ENCODE measurements at places on chromosomes 11 and 22. TPM values are rescaled to one million over a fixed set of nuclear protein-coding genes. Genes with fewer than 3 reads are reported as not detected.

MB gene
- total RNA-seq: 13.1 TPM

OR56B1 gene
- 0.44 TPM for total RNA-seq

SEPTIN5 gene
- total RNA-seq: 5.4 TPM

TMEM45B gene
- not detected for total RNA-seq

DNA sequence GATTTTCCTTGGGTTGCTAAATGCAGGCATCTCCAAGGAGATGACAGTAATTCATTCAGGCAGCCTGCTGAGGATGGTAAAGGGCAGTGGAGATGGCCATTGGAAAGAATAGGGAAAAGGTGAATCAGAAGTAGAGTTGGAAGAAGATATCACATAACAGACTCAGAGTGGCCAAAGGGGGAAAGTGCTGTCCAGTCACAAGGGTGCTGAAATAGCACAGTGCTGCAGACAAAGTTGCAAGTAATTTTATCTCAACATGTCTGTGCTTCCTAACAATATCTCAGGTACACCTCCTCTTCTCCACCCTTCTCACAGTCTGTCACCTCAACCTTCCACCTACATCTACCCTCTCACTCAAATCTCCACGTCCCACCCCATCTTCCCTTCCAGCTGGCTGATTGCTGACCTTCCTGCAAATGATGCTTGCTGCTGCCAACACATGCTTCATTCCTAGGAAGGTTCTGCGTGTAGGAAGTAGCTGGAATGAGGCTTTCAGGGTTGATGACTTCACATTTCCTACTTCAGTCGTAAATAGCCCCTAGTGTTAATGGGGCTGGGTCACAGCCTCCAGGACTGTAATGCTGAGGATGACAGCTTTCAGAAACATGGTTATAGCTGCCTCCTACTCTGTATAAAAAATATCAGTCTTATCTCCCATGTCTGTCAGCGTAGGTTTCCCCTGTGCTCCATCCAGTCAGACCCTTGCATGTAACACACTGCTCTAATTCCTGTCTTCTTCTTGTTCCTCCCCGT, 123.9 kb downstream of the CTNND1 start:
- H3K27me3 ChIP-seq: no peaks in the 10 kb centered on the region
- no peaks in the 10 kb centered on the region for H3K36me3 ChIP-seq
- no peak overlapping the region for H3K4me3 ChIP-seq
- no peak overlapping the region for H3K27ac ChIP-seq
- no peak for DNase-seq

- no peaks in the 10 kb centered on the region for H3K4me1 ChIP-seq
- no peak for DNase-seq
- H3K27me3 ChIP-seq: no peaks in the 10 kb centered on the region
- H3K36me3 ChIP-seq: no peaks in the 10 kb centered on the region
These were observed 30.9 kb downstream of the KCNC1 start for GRCh38 chr11:17765356-17766072.

DNA sequence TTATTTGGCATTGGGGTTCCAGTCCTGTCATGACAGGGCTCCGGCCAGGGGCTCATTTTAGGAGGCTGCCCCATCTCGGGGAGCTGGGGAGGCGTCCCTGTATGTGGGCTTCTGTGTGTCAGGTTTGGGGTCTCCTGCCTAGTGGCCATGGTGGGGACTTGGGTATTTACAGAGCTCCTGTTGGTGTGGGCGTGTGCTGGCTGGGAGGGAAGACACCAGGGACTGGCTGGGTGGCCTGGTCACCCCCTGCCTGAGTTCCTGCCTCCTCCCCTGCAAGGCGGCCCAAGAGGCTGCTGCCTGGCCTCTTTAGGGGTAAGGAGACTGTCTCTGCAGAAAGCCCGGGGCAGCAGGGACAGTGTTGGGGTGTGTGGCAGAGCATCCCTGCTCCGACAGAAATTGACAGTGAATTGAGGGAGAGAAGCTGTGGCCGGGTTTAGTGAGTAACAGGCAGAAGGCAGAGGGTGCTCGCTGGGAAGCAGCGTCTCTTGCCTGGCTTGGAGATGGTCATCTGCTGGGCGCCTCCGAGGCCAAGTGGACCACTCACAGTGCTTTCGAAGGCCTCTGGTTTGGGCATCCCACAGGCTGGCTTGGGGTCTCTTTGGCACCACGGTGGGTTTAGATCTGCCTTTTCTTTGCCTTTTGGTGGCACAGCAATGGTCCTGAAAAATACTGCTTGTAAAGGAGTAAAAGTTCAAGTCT, 40.3 kb upstream of the GRAMD4 start:
- H3K27me3 ChIP-seq: no peaks in the 10 kb centered on the region
- H3K36me3 ChIP-seq: no peaks in the 10 kb centered on the region
- H3K27ac ChIP-seq: no peak overlapping the region
- H3K4me3 ChIP-seq: no peak overlapping the region

DNA sequence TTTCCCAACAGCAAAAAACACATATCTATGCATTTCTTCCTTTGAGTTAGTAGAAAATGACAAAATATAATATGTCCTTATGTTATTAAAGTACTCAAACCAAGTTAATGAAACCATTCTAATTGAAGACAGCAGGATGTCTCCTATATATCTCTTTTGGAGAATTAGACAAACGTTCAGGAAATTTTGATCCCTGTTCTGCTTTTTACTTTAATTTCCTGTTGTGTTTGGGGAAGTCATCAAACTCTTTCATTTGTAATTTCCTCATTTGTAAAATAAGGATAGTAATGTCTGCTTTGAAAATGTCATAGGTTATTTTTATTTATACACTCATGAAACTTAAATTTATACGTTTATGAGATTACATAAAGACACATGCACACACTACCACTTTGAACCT, 281.8 kb upstream of the ANO5 start:
- no peaks in the 10 kb centered on the region for H3K4me1 ChIP-seq
- no peaks in the 10 kb centered on the region for H3K27me3 ChIP-seq
- H3K4me3 ChIP-seq: no peak overlapping the region
- H3K27ac ChIP-seq: no peak overlapping the region

DNA sequence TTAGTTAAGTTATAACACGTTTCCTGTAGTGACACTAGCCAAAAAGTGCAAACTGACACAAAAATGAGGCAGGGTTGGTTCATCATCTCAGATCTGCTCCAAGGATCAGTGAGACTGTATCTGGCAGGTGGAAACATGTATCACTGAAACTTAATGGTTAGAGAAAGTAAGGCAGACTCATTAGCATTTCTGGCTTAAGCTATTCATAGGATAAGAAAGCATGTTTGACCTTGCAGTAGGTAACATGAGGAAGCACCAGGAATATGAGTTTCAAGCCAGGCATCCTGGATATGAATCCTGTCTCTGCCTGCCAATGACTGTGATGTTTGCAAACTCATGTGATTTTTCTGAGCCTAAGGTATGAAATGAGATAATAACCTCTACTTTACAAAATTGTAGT, 732.1 kb downstream of the NELL1 start:
- H3K4me1 ChIP-seq: no peaks in the 10 kb centered on the region
- DNase-seq: no peak
- H3K4me3 ChIP-seq: no peak overlapping the region
- H3K27ac ChIP-seq: no peak overlapping the region
- H3K36me3 ChIP-seq: no peaks in the 10 kb centered on the region

- no peak overlapping the region for H3K4me3 ChIP-seq
- H3K4me1 ChIP-seq: no peaks in the 10 kb centered on the region
- H3K36me3 ChIP-seq: no peaks in the 10 kb centered on the region
- no peak overlapping the region for H3K27ac ChIP-seq
- H3K27me3 ChIP-seq: no peaks in the 10 kb centered on the region
These were observed 17.6 kb upstream of the LIN7C start for GRCh38 chr11:27524155-27524554.

GRCh38 chr11:103618528-103618927, 417.9 kb upstream of the DDI1 start:
- no peak for DNase-seq
- H3K27ac ChIP-seq: no peak overlapping the region
- H3K4me1 ChIP-seq: no peaks in the 10 kb centered on the region
- H3K4me3 ChIP-seq: no peak overlapping the region
- no peaks in the 10 kb centered on the region for H3K36me3 ChIP-seq
- no peaks in the 10 kb centered on the region for H3K27me3 ChIP-seq

DNA sequence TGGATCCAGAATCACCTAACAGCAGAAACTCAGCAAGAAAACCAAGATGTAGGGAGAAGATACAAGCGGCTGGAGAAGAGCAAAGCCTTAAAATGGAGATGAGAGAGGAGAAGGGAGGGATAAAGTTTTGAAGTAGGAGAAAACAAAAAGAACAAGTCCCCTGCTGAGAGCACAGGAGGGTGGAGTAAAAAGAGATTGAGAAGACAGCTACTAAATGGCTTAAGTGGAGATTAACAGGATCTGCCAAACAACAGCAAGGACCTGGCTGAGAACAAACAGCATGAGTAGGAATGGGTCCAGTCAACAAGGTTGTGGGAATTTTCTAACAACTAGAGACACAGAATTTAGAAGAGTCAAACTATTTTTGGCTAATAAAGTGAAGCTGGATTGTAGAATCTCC, 18.1 kb downstream of the BTG4 start:
- no peak overlapping the region for H3K4me3 ChIP-seq
- no peak for DNase-seq
- H3K4me1 ChIP-seq: no peaks in the 10 kb centered on the region
- H3K36me3 ChIP-seq: no peaks in the 10 kb centered on the region
- H3K27ac ChIP-seq: no peak overlapping the region
- H3K27me3 ChIP-seq: no peaks in the 10 kb centered on the region

GRCh38 chr11:106321601-106322000, 244.1 kb downstream of the AASDHPPT start:
- H3K27ac ChIP-seq: no peak overlapping the region
- no peaks in the 10 kb centered on the region for H3K27me3 ChIP-seq
- no peak overlapping the region for H3K4me3 ChIP-seq
- no peaks in the 10 kb centered on the region for H3K36me3 ChIP-seq
- no peaks in the 10 kb centered on the region for H3K4me1 ChIP-seq
- no peak for DNase-seq

- H3K27me3 ChIP-seq: no peaks in the 10 kb centered on the region
- H3K4me3 ChIP-seq: peak overlapping the region; percentile 25
- no peaks in the 10 kb centered on the region for H3K36me3 ChIP-seq
- peaks cover 28% of the 10 kb centered on the region for H3K4me1 ChIP-seq
- H3K27ac ChIP-seq: peak overlapping the region; percentile 75
- no peak for DNase-seq
These were observed 8.7 kb downstream of the EHD1 start for GRCh38 chr11:64869571-64870175.

DNA sequence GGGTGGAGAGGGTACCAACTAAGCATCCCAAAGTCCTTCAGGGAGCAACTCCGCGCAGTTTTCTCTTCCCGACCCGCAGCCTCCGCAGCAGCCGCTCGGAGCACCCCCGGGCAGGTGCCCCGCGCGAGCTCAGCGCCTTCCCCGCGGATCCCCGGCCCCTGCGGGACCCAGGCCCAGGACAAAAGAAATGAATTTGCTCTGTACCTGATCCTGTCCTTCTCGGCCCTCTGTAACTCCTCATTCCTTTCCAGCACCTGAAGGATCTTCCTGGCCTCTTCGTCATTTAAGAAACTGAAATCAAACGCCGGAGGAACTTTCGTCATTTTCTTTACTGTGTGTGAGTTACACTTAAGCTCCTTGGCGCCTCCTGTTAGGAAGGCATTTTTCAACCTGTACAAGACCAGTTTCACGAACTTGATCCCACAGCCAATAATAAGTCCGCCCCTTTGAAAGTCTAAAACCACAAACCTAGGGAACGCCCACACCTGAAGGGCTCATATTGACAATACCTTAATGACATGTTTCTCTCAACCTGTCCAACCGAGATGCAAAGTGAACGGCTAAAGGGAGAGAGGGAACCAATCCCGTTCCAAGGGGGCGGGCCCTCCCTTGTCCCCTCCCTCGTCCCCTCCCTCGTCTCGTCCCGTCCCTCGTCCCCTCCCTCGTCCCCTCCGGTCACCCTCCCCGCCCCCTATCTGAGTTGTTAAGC, at the start of gene EXPH5:
EXPH5 (minus strand) TSS at position 555 of the 709 bp plus-strand sequence; CDS start at position 323, 232 bp downstream.
- H3K36me3 ChIP-seq: no peaks in the 10 kb centered on the region
- H3K27me3 ChIP-seq: no peaks in the 10 kb centered on the region
- H3K4me3 ChIP-seq: peak within 1 kb of the TSS; percentile 64
- DNase-seq: peak; percentile 97
- H3K27ac ChIP-seq: peak within 1 kb of the TSS; percentile 95
- no peaks in the 10 kb centered on the region for H3K4me1 ChIP-seq

GRCh38 chr11:124746621-124747243, 5.3 kb downstream of the VSIG2 start:
- no peaks in the 10 kb centered on the region for H3K4me1 ChIP-seq
- H3K36me3 ChIP-seq: no peaks in the 10 kb centered on the region
- peaks cover 12% of the 10 kb centered on the region for H3K27me3 ChIP-seq
- H3K27ac ChIP-seq: peak overlapping the region; percentile 76
- H3K4me3 ChIP-seq: peak overlapping the region; percentile 63

DNA sequence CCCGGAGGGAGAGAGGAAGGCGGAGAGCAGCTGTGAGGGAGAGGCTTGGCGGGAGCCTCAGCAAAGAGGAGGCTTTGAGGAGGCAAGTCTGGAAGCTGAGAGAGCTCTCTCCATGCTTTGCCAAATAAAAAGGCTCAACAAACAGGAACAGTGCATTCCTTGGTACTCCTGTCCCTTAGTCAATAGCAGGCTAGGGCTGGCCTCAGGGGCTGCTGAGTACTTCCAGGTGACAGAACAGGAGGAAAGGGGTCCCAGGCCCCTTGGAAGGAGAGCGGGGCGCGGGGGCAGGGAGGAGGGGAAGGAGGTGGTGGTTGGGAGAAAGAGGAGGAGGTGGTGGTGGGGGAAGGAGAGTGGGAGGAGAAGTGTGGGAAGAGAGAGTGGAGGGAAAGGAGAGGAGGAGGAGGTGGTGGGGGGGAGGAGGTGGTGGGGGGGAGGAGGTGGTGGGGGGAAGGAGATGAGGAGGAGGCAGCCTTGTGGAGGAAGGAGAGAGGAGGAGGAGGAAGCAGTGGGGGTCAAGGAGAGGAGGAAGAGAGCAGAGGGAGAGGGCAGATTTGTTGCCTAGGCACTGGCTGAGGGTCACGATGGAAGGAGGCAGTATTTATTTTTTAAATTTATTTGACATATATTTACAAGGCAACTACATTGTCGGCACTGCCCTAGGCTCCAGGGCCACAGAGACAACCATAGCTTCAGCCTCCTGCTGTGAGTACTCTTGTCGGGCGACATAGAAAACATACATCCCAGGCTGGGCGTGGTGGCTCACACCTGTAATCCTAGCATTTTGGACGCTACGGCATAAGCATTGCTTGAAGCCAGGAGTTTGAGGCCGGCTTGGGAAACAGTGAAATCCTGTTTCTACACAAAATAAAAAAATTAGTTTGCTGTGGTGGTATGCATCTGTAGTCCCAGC, 74.2 kb upstream of the ZBED5 start:
- peak; percentile 55 for DNase-seq
- no peaks in the 10 kb centered on the region for H3K27me3 ChIP-seq
- H3K27ac ChIP-seq: peak overlapping the region; percentile 94
- H3K4me3 ChIP-seq: peak overlapping the region; percentile 71
- no peaks in the 10 kb centered on the region for H3K36me3 ChIP-seq

DNA sequence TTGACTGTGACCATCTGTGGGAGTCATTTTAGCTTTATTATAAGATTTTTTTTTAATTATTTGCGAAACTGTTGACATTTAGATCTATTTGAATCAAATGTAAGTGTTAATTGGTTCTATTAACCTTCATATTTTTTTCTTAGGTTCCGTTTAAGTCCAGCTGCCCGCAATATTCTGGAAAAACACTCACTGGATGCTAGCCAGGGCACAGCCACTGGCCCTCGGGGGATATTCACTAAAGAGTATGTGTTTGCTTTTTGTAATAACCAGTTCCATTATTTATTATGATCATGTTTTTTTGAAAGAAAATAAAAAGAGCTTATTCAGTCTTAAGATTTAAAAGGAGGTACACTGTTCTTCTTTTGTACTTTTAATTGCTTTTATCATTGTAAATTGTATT, 43.9 kb downstream of the PDHX start:
- H3K27ac ChIP-seq: no peak overlapping the region
- H3K27me3 ChIP-seq: no peaks in the 10 kb centered on the region
- H3K4me1 ChIP-seq: no peaks in the 10 kb centered on the region
- H3K4me3 ChIP-seq: no peak overlapping the region
- DNase-seq: peak; percentile 58
